ENCODE measurements at places on chromosomes 4 and X.

GRCh38 chrX:49862093-49862492, 17.2 kb upstream of the USP27X start:
- no peak for DNase-seq

DNA sequence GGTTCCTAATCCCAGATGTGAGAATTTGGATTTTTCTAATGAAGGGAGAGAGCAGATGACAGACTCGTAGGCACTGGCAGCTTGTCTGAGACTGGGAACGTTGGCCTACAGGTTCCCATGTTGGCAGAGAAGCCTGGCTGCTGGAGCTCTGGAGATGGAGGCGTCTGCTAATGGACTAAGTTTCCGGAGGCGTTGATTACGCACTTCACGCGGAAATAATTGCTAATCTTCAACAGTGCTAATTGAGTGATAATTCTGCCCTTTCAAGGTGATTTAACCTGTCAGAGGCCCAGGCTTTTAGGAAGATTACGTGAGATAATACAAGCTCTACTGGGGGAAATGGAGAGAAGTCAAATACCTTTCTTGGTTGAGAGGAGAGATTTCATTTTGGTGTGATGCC, 77.4 kb downstream of the PSAPL1 start:
- DNase-seq = peak; percentile 25

- DNase-seq = peak; percentile 81
These were observed 219.8 kb downstream of the MAML3 start for GRCh38 chr4:139934057-139934707.

GRCh38 chrX:129612396-129612795, 42.4 kb downstream of the APLN start:
- DNase-seq = no peak

GRCh38 chrX:85619962-85620361, 240.5 kb upstream of the POF1B start:
- no peak for DNase-seq

DNA sequence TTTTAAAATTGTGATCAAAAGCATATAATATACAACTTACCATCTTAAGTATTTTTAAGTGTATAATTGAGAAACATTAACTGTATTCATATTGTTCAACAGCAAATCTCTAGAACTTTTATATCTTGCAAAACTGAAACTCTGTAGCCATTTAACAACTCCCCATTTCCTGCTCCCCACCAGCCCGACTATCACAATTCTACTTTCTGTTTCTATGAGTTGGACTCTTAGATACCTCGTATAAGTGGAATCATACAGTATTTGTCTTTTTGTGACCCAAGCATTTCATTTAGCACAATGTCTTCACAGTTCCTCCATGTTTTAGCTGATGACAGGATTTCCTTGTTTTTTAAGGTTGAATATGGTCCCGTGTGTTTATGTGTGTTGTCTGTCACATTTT, 106.0 kb downstream of the LRBA start:
- no peak for DNase-seq

DNA sequence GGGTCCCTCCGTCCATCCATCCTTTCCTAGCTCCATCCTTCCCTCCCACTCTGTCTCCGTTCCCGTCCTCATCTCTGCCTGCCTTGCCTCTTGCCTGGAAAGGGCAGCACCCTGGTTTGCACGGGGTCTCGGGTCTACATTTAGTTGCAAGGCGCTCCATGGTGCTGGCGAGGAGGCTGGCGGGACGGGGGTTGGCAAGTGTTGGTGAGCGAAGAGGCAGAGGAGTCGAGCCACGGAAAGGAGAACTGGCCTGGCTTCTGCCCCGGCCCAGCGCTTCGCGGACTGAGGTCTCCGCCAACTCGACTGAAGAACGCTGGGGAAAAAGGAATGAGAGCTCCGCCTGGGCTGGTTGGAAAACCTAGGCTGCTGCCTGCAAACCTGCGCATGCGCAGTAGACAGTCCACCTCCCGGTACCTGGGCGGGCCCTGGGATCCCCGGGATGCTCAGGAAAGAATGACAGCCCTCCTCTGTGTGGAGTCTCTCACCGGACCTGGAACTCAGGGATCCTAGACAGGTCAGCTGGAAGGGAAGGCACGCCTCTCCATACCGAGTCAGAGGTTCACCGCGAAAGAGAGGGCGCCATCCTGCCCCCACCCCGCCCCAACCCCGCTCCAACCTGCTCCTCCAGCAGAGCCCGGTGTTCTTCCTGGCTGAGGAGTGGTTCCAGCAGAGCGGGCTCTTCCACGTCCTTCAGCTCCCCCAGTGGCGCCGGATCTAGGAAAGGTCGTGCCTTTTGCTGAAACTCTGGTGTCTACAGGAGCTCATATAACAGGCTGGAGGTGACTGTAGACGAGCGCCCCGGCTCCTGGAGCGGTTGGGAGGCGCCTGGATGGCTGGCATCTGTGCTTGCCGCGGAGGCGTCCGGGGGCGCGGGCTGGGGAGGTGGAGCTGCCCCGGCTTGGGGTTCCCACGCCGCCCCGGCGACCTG, 6.0 kb downstream of the FRG2 start:
- no peak for DNase-seq

DNA sequence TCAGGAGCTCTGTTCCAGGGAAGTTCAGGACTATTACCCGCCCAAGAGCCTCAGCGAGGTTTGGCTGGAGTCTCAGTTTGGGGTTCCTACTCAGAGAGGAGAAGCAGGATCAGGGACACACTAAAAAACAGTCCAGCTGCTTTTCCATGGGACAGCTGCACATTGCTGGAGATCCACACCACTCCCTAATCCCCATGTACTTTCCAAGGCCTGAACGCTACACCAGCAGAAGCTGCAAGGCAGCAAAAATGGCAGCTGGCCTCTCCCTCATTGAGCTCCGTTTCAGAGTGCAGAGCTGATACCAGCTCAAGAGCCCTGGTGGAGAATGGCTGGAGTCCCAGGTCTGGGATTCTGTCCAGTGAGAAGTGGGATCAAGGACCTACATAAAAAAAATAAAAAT, 551.2 kb upstream of the PABPC5 start:
- DNase-seq = peak; percentile 1

DNA sequence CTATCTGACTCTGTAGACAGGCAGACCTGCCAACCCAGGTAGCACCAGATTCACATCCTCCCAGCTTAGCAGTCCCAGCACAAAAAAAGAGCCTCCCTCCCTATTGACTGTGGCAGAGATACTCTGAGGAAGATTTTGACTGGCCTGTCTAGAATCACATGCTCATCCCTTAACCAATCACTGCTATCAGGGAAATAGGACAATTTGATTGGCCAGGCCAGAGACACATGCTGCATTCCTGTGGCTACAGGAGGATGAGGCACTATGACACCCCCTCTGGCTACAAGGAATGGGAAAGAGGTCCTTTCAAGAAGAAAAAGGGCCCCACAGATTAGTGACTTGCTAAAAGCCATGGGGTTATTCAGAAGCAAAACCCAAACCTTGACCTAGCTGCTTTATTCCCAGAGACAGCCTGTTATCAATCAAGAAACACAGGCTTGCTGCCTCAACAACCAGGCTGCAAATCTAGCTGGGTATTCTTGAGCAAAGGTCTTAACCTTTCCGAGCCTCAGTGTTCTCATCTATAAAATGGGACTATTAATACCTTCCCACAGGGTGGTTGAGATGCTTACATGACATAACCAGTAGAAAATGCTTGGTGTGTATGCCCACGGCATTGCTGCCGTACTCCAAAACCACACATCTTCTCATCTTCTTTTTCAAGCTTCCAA, 147.6 kb downstream of the BCOR start:
- DNase-seq = no peak

GRCh38 chr4:163343604-163344146, at the start of gene NPY5R:
Gene NPY5R (plus strand): TSS chr4:163343892. CDS start chr4:163350274, 6,382 bp downstream.
- DNase-seq = peak; percentile 33

Measured in NCI-H82 (cell line).